ENCODE measurements at places on chromosomes 11 and 22. TPM values are rescaled to one million over a fixed set of nuclear protein-coding genes. Genes with fewer than 3 reads are reported as not detected.

- DNase-seq = no peak
These were observed 197.5 kb upstream of the B3GAT1 start for GRCh38 chr11:134609361-134610115.

- no peak for DNase-seq
These were observed 22.3 kb downstream of the FAM118A start for GRCh38 chr22:45332001-45332400.

Gene GSTT2
- polyA plus RNA-seq = not detected

GRCh38 chr11:124678416-124678815 is 4.7 kb downstream of the SPA17 start:
- DNase-seq = no peak

- DNase-seq = no peak
These were observed 65.9 kb downstream of the MED15 start for GRCh38 chr22:20573176-20573832.

Gene ACCS
- 3.8 TPM for polyA plus RNA-seq

GRCh38 chr11:66070604-66071380 is 720 bp downstream of the PACS1 start:
- DNase-seq = no peak

DNA sequence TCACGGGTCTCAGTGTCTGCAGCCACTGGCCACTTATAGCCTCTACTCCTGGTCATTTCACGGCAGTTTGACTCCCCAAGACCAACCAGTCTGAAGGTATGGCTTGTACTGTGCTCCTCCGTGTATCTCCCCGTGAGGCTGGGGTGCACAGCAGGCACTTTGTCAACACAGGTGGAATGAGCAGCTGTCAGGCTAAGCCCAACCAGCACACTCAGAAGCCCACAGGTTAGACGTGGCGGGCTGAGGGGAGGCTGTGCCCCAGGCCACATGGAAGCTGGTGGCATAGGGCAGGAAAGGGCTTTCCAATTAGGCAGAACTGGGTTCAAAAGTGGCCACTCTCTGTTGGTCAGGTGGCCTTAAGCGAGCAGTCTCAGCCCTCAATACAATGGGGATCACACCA is 7.0 kb downstream of the TP53I11 start:
- DNase-seq = no peak

DNA sequence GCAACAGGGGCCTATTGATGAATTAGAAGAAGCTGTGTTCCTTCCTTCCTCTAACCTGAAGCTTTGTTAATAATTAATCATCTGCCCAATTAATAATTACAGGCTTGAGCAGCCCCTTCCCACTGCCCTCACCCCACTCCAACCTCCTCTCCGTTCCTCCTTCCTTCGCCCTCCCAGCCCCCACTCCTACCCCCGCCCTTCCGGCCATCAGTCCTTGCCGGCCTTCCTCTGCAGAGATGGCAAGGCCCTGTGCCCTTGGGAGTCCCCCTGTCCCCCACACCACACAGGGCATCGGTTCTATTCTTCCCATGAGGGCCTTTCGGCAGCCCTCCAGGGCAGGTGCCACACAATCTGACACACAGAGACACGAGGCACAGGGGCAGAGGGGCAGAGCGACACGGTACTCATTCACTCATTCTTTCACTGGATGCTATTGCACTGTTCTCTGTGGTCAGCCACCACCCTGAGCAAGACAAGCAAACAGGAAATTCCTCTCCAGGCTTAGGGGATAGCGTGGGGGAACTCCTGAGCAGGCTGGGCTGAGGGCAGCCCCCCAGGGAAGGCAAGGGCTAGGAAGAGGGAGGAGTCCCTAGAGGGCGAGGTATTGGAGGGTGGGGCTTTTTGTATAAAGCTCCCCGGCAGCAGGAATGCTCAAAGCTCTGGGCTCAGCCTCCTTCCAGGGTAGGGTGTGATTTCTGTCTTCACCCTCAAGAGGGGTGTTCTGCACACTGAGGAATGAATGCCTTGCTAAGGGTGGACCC is 14.7 kb downstream of the MGAT3 start:
- no peak for DNase-seq

Gene FAM227A
- not detected for polyA plus RNA-seq

Gene PTGDR2
- not detected for polyA plus RNA-seq

GRCh38 chr11:47056261-47056915 is 119.8 kb downstream of the CSTPP1 start:
- no peak for DNase-seq

DNA sequence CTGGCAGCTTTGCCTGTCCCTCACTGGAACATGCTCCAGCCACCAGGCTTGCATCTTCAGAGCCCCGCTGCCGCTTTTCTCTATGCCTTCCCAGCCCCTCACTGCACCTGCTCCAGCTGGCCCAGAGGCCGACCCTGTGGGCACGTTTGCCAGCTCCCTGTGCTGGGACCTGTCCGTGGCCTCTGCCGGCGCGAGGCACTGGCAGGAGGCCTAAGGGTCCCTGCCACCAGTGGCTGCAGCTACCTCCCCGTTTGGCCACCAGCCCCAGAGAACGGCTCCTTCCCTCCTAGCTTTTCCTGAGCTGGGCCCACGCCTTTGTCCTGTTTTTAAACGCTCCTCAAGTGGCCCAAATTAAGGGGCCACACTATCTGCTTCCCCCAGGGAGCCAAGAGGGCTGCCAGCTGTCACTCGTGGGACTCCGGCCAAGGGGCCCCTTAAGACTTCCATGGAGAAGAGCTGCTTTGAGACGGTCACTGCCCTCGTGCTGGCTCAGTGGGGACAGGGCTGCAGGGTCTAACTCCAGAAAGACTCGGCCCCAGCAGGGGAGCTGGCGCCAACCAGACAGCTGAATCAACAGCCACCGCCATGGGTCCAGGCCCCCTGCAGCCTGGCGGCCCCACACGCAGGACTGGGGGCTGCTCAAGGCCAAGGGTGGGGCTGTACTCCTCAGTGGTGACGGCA is 24.6 kb upstream of the WNT7B start:
- DNase-seq = no peak

Gene POTEH
- polyA plus RNA-seq = not detected

Gene TUBA8
- 2.9 TPM for polyA plus RNA-seq

DNA sequence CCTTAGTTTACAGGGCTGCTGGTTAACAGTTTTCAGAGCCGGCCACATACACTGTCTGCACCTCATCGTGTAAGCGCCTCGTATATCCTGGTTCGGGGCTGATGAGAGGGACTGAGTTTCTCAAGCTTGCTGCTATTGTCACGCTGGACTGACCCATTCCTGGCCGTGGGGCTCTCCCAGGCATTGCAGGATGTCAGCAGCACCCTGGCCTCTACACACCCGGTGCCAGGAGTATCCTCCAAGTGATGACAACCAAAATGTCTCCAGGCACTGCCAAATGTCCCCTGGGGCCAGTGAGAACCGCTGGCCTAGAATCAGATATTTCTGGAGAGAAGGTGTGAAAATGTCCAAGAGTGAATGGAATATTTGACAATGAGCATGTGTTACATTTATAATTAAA is 82.8 kb downstream of the ST3GAL4 start:
- no peak for DNase-seq

Gene MLC1
- polyA plus RNA-seq = 123 TPM

DNA sequence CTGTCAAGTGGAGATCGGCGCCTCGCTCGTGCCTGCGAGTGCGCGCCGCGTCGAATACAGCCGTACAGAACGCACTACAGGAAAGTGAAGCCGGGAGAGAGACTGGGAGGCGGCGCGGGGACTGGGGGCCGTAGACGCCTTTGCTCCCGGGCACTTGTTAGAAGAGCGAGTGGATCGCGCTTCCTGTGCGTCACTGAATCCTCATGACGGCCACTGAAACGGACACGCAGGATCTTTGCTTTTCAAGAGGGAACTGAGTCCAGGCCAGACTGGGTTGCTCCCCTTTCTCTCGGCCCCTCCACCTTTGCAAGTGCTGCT is 314 bp downstream of the RIC8A start:
- no peak for DNase-seq

- no peak for DNase-seq
These were observed 59.4 kb downstream of the KDM2A start for GRCh38 chr11:67178421-67178820.

GRCh38 chr11:114099392-114100178 is 40.1 kb downstream of the ZBTB16 start:
- DNase-seq = peak; percentile 43

Gene SYT13
- polyA plus RNA-seq = not detected

GRCh38 chr11:87097582-87097981 is 59.8 kb downstream of the TMEM135 start:
- DNase-seq = peak; percentile 22

- no peak for DNase-seq
These were observed 19.9 kb downstream of the INCENP start for GRCh38 chr11:62143727-62144126.

DNA sequence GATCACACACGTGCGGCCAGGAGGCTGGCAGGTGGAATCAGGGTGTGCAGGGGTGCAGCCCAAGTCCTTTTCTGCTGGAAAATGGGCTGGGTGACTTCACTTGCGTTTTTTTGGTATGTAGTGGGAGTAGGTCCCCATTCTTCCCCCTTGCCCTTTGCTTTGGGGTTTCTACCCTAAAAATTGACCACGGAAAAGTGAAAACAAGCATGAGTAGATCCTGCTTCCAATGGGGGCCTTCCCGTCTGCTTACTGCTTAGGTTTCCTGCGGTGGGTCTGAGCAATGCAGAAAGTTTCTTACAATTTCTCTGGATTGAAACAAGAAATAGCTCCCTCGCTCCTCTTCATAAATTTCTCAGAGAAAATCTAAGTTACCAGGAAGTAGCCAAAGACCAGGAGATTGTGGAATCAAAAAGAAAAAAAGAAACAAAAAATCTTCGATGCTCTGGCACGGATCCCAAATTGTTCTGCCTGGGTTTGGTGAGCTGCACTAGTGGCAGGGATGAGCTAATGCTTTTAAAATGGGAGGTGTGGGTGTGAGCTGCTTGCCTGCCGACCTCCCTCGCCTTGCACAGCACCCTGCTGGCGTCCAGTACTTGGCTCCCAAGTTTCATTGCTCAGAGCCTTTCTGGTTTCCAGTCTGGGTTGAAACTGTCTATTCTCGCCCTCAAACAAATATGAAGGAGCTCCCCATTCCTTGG is 2.4 kb downstream of the TIMP3 start:
- no peak for DNase-seq

DNA sequence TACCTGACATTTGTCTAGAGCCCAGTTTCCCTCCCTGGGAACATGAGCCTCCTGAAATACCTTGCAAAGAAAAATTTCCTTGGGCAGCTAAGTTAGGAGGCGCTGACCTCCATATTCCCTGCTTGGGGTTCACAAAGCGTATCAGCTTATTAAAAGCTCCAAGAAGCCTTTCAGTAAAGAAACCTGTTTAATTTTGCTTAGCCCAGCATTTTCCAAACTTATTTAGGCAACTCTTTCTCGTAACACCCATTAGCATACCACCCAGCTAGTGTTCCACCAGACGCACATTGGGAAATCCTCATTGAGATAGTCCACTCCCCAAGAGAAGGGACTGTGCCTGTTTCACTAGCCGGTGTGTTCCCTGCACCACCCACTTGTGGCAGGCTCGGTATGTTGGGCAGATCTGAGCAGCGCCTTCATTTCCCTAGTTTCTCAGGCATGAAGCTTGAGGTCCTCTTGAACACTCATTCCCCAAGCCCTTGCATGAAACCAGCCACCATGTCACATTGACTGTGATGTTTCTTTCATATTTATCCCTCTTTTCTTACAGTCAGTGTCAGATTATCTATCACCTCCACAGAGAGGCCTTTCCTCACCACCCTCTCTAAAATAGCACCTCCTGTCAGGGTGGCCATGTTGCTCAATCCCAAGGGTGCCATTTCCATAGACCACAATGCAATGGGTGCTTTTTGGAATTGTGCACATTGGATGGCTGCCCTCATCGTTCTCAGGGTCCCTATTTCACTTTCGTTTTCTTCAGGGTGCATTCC is 12.5 kb upstream of the ELF5 start:
- DNase-seq = no peak

GRCh38 chr11:27300974-27301373 is 62.0 kb downstream of the CCDC34 start:
- DNase-seq = no peak

GRCh38 chr11:117638911-117639543 is 158.0 kb downstream of the DSCAML1 start:
- no peak for DNase-seq

Gene ACR
- not detected for polyA plus RNA-seq

Gene IRAG1
- polyA plus RNA-seq = 0.41 TPM

DNA sequence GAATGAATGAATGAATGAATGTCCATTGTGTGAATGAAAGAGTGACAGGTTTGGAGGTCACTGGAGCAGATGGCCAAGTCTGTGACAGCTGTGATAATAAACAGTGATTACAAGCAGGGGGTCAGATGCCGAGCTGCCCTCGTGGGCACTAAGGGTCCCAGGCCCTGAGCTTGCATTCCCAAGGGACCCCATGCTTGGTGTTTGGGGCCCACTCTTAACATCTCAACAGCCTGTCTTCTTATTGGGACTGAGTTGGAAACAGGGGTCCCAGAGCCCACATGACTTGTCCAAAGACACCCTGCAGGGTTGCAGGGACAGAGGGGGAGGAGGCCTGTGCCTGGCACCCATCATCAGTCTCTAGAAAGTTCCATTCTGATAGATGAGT is 12.0 kb upstream of the ANO1 start:
- no peak for DNase-seq

Gene CALCA
- not detected for polyA plus RNA-seq

Gene DHCR7
- polyA plus RNA-seq = 15.1 TPM

Gene ZDHHC5
- 19.0 TPM for polyA plus RNA-seq

GRCh38 chr11:125072218-125072960 is 9.3 kb downstream of the SLC37A2 start:
- no peak for DNase-seq

- no peak for DNase-seq
These were observed 239.9 kb downstream of the CNTN5 start for GRCh38 chr11:99260696-99261095.

Gene ROBO4
- polyA plus RNA-seq = not detected

DNA sequence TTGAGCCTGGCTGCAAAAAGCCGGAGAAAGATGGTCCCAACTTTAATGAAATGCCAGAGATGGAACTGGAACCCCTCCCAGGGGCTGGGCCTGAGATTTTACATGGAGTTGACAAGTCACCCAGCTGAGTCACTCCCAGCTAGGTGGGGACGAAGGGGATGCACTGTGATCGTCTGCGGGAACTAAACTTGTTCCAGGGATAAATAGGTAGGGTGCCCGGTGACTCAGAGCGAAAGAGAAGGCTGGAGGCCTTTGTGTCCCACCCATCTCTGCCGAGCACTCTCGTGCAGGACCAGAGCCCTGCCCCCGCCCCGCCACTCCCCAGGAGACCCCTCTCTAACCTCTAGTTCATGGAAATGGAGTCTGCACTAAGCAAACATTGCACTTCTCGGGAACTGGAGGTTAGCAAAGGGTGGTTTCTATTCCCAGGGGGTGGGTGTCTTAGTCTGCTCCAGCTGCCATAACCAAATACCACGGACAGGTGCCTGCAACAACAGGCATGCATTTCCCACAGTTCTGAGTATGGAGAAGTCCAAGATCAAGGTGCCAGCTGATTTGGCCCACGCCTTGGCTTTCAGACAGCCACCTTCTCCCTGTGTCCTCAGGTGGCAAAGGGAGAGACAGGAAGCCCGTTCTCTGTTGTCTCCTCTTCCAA is 60.7 kb upstream of the FADD start:
- no peak for DNase-seq

DNA sequence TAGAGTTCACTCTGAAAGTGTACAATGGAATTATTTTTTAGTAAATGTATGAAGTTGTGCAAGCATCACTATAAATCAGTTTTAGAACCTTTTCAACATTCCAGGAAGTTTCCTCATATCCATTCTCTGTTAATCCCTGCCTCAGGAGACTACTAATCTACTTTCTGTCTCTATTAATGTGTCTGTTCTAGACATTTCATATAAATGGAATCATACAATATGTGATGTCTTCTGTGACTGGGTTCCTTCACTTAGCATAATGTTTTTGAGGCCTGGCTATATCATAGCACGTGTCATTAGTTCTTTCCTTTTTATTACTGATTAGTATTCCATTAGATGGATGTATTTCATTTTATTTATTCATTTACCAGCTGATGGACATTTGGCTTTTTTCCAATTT is 17.1 kb downstream of the SYT9 start:
- no peak for DNase-seq

Data from immature natural killer cell (primary cell).